ENCODE measurements at places on chromosomes 1 and 21. TPM values are rescaled to one million over a fixed set of nuclear protein-coding genes. Genes with fewer than 3 reads are reported as not detected.
A peak's percentile ranks its signal among the peaks of the same experiment; 100 is the strongest.

Gene NRAS
- 78.2 TPM for total RNA-seq

Gene CR2
- 1.6 TPM for total RNA-seq

Gene IL19
- not detected for total RNA-seq

DNA sequence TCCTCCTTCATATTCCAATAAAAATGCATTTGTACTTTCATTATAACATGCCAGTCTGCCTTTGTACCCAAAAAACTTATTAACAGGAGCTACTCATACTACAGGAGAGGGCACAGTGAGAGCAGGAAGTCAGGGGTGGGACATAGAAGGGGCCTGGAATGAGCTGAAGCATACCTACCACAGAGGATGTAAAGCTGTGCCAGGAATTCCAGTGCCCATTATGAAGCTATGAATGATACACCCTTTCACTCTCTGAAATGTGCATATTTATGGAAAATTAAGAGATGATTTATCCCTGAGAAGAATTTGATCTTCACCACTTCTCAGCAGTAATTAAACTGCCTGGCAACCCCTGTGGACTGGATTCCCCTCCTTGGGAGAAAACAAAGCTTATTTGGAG, 65.8 kb downstream of the ATP5PO start:
- H3K4me3 ChIP-seq = no peak overlapping the region
- no peaks in the 10 kb centered on the region for H3K27me3 ChIP-seq
- no peak overlapping the region for H3K27ac ChIP-seq

GRCh38 chr1:188386161-188386560, 1557.4 kb downstream of the PLA2G4A start:
- no peak overlapping the region for H3K4me3 ChIP-seq
- no peak for DNase-seq
- H3K36me3 ChIP-seq = no peaks in the 10 kb centered on the region

DNA sequence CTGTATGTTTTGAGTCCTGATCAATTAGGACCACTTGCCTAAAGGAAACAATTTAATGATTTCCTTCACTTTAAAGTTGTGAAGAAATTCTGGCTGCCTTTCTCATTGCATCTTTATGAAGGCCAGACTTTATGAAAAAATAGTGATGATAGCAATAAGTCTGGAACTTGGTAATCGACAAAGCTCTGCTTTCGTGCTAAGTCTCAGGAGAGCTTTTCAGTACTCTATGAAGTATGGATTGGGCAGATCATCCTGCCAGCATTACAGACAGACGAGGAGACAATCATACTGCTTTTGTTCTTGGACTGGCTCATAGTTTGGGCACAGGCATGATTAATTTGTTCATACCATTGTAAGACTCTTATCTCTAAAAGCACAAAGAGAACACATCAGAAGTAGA, 45.5 kb upstream of the KCNJ15 start:
- H3K36me3 ChIP-seq = no peaks in the 10 kb centered on the region
- DNase-seq = no peak
- H3K27me3 ChIP-seq = no peaks in the 10 kb centered on the region
- H3K27ac ChIP-seq = no peak overlapping the region
- no peaks in the 10 kb centered on the region for H3K4me1 ChIP-seq
- no peak overlapping the region for H3K4me3 ChIP-seq

GRCh38 chr21:41957991-41958766, 4.4 kb upstream of the C2CD2 start:
- peaks cover 8% of the 10 kb centered on the region for H3K27me3 ChIP-seq
- no peak for DNase-seq
- peaks cover 8% of the 10 kb centered on the region for H3K4me1 ChIP-seq
- no peaks in the 10 kb centered on the region for H3K36me3 ChIP-seq

- no peaks in the 10 kb centered on the region for H3K4me1 ChIP-seq
- no peak for DNase-seq
- no peaks in the 10 kb centered on the region for H3K27me3 ChIP-seq
- no peak overlapping the region for H3K27ac ChIP-seq
- H3K4me3 ChIP-seq = no peak overlapping the region
Observed at GRCh38 chr1:172980456-172980855, 70.3 kb downstream of the TNFSF18 start.

DNA sequence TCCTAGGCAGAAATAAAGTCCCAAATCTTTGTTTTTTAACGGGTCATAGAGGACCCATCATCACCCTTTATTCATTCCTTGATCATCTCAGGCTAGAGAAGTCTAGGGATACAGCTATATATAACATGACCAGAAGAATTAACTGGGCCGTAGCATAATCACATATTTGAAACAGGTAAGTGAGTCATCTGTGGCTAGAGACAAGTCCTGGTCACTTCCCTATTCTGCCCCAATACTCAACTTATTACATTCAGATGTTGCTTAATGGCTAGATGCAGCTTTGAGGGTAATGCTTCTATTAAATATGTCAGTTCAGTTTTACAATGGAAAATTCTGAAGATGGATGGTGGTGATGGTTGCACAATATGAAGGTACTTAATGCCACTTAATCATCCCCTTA, 47.0 kb downstream of the EXO1 start:
- DNase-seq = no peak
- no peaks in the 10 kb centered on the region for H3K27me3 ChIP-seq
- H3K36me3 ChIP-seq = no peaks in the 10 kb centered on the region
- no peak overlapping the region for H3K27ac ChIP-seq
- no peaks in the 10 kb centered on the region for H3K4me1 ChIP-seq
- no peak overlapping the region for H3K4me3 ChIP-seq

Gene TLR5
- total RNA-seq = 0.46 TPM

DNA sequence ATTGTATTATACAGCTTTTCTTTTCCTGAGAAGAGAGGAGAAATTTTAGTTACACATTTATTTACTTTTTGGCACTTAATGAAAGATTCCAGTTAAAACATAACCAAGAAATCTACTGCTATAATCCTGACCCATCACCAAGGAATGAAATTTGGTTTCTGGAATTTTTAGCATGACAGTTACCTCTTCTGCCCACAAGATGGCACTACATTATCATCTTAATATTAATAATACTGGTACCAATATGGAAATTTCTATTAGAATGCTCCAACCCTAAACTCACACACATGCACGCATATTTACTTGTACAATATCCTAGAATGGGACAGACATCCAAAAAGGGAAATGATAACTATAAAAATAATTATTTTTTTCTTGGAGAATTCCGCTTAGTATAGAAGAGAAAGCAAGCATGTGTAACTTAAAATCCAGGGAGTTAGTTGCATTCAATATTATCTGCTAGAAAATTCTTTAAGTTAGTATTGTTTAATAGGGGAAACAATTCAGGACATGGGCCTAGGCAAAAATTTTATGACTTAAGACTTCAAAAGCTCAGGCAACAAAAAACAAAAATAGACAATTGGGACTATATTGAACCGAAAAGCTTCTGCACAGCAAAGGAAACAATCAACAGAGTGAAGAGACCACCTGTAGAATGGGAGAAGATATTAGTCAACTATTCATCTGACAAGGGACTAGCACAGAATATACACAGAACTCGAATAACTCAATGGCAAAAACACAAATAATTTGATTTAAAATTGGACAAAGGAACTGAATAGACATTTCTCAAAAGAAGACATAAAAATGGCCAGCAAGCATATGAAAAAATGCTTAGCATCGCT, 37.4 kb downstream of the MAP3K21 start:
- no peaks in the 10 kb centered on the region for H3K36me3 ChIP-seq
- no peak for DNase-seq
- H3K4me1 ChIP-seq = no peaks in the 10 kb centered on the region

Gene RIMKLA
- total RNA-seq = 2.0 TPM

DNA sequence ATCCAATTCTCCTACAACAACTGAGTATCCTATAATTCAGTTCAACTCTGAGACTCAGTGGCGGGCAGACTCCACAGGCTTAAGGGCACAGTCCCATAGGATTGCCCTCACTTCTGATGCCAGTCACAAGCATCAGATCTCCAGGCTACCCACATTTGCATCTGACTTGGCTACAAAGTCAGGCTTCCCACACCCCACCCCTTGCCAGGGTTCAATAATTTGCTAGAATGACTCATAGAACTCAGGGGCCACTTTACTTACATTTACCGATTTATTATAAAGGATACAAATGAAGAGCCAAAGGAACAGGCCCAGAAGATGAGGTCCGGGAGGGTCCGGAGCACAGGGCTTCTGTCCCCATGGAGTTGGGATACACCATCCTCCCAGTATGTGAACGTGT, 36.0 kb upstream of the SLAMF9 start:
- no peak for DNase-seq
- no peaks in the 10 kb centered on the region for H3K4me1 ChIP-seq
- H3K36me3 ChIP-seq = no peaks in the 10 kb centered on the region
- H3K4me3 ChIP-seq = no peak overlapping the region

GRCh38 chr1:176542352-176542751, 79.4 kb downstream of the PAPPA2 start:
- no peak overlapping the region for H3K27ac ChIP-seq
- no peak overlapping the region for H3K4me3 ChIP-seq
- no peaks in the 10 kb centered on the region for H3K4me1 ChIP-seq
- no peaks in the 10 kb centered on the region for H3K27me3 ChIP-seq
- DNase-seq = no peak
- no peaks in the 10 kb centered on the region for H3K36me3 ChIP-seq

Gene LTN1
- 23.2 TPM for total RNA-seq

DNA sequence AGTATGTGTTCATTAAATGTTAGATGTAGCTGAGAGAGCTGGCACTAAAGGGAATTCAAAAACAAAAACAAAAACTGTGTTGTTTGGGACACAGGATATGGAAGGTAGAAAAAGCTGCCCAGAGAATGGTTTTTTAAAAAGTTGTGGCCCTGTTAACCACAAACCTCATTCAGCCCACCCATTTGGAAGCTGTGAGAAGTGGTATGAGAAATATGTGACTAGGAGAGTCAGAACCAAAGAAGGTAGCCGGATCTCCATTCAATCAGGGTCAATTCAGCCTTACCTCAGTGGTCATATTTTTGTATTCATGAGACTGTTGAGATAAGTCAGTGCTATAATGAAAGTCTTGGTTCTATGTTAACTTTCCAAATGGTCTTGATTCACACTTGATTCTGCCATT, 29.8 kb upstream of the CACYBP start:
- H3K27me3 ChIP-seq = no peaks in the 10 kb centered on the region
- peaks cover 69% of the 10 kb centered on the region for H3K4me1 ChIP-seq
- peak overlapping the region; percentile 29 for H3K4me3 ChIP-seq
- peak; percentile 52 for DNase-seq

GRCh38 chr21:39063517-39063916, 119.7 kb downstream of the PSMG1 start:
- no peak overlapping the region for H3K4me3 ChIP-seq
- no peaks in the 10 kb centered on the region for H3K27me3 ChIP-seq
- H3K36me3 ChIP-seq = no peaks in the 10 kb centered on the region
- H3K4me1 ChIP-seq = no peaks in the 10 kb centered on the region
- no peak overlapping the region for H3K27ac ChIP-seq

Gene NR0B2
- total RNA-seq = not detected

Gene IGSF21
- not detected for total RNA-seq

DNA sequence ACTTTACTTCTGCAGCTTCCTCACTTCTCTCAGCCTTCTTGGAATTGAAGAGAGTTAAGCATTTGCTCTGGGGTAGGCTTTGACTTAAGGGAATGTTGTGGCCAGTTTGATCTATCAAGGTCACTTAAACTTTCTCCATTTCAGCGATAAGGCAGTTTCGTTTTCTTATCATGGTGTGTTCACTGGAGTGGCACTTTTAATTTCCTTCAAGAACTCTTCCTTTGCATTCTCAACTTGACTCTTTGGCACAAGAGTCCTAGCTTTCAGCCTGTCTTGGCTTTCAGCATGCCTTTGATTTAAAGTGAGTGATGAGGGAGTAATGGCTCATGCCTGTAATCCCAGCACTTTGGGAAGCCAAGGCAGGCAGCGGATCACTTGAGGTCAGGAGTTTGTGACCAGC, 38.7 kb downstream of the HS2ST1 start:
- no peak for DNase-seq
- no peaks in the 10 kb centered on the region for H3K36me3 ChIP-seq
- H3K4me3 ChIP-seq = no peak overlapping the region
- H3K27me3 ChIP-seq = no peaks in the 10 kb centered on the region
- H3K27ac ChIP-seq = no peak overlapping the region

- no peak for DNase-seq
- no peaks in the 10 kb centered on the region for H3K27me3 ChIP-seq
- H3K4me3 ChIP-seq = no peak overlapping the region
Observed at GRCh38 chr1:116855773-116856201, 53.9 kb upstream of the PTGFRN start.

Gene VAV3
- 4.4 TPM for total RNA-seq

DNA sequence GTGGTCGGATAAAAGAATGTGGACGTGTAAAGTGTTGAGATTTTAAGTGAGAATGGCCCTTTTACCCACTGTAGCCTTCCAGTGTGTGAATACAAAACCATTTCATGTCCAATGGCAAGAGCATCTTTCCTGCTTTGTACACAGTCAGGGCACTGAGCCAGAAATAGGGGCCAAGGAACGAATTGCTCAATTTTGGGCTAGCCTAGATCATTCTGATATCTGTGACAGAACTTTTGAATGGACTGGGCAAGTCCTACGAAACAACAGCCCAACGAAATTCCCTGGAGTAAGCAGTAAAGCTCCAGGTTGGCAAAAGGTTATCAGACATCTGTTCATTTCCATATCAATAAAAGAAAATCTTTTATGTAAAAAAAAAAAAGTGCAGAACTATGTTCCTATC, 5.5 kb downstream of the KIF26B start:
- H3K27me3 ChIP-seq = peaks cover 18% of the 10 kb centered on the region
- no peak for DNase-seq
- no peaks in the 10 kb centered on the region for H3K36me3 ChIP-seq
- no peak overlapping the region for H3K4me3 ChIP-seq
- no peak overlapping the region for H3K27ac ChIP-seq
- peaks cover 7% of the 10 kb centered on the region for H3K4me1 ChIP-seq

DNA sequence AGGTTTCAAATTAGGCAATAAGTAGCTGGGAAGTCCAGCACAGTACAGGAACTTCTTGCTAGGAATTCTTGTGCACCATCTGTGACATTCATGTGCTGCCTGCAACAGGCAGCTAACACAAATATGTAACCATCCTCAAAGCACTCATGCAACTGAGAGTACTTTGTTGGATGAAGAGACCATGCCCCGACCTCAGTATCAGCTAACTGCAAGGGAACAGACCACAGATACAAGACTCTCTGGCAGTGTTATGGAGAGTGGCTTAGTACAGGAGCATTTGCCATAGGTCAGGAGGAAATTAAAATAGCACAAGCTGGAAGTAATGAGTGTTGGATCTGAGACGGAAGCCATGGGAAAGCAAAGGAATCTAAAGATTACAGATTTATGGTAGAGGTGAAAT, 123.6 kb downstream of the LRRC53 start:
- no peaks in the 10 kb centered on the region for H3K36me3 ChIP-seq
- H3K27ac ChIP-seq = no peak overlapping the region
- no peaks in the 10 kb centered on the region for H3K4me1 ChIP-seq

GRCh38 chr1:173269490-173270230, 62.5 kb upstream of the TNFSF4 start:
- no peaks in the 10 kb centered on the region for H3K4me1 ChIP-seq
- no peak overlapping the region for H3K4me3 ChIP-seq
- H3K36me3 ChIP-seq = no peaks in the 10 kb centered on the region
- H3K27me3 ChIP-seq = no peaks in the 10 kb centered on the region

Gene LRRC39
- total RNA-seq = 0.53 TPM

Gene HENMT1
- 31.3 TPM for total RNA-seq

Gene CFHR2
- not detected for total RNA-seq

- no peak for DNase-seq
- no peaks in the 10 kb centered on the region for H3K36me3 ChIP-seq
- H3K27me3 ChIP-seq = no peaks in the 10 kb centered on the region
- peaks cover 99% of the 10 kb centered on the region for H3K4me1 ChIP-seq
- H3K27ac ChIP-seq = no peak overlapping the region
Observed at GRCh38 chr1:167477986-167478385, 40.3 kb downstream of the CD247 start.

GRCh38 chr1:151501474-151501873, 9.7 kb upstream of the CGN start:
- no peak for DNase-seq
- no peak overlapping the region for H3K4me3 ChIP-seq
- H3K4me1 ChIP-seq = no peaks in the 10 kb centered on the region
- no peaks in the 10 kb centered on the region for H3K27me3 ChIP-seq

Gene CRB1
- total RNA-seq = not detected

Measured in CD8-positive, alpha-beta memory T cell (primary cell).